Activated CD4-positive, alpha-beta T cell treated with anti-CD3 and anti-CD28 coated beads for 36 hours (primary cell): ENCODE measurements at places on chromosomes 3 and 15.

GRCh38 chr3:64798316-64798715 is 110.5 kb upstream of the ADAMTS9 start:
- no peak for DNase-seq

DNA sequence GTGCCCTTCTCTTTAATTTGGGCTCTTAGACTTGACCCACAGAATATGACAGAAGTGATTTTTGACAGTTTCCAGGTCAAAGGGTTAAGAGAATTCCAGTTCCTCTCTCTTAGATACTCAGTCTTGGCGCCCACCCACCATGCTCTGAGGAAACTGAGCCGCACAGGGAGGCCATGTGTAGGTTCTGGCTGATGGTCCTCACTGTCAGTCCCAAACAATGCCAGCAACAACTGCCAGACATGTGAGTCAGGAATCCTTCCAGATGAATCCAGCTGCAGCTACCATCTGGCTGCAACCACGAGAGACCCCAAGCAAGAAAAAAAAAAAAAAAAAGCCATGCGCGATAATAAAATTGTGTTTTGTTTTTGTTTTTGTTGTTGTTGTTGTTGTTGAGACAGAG is 326.6 kb downstream of the MAGI1 start:
- no peak for DNase-seq

DNA sequence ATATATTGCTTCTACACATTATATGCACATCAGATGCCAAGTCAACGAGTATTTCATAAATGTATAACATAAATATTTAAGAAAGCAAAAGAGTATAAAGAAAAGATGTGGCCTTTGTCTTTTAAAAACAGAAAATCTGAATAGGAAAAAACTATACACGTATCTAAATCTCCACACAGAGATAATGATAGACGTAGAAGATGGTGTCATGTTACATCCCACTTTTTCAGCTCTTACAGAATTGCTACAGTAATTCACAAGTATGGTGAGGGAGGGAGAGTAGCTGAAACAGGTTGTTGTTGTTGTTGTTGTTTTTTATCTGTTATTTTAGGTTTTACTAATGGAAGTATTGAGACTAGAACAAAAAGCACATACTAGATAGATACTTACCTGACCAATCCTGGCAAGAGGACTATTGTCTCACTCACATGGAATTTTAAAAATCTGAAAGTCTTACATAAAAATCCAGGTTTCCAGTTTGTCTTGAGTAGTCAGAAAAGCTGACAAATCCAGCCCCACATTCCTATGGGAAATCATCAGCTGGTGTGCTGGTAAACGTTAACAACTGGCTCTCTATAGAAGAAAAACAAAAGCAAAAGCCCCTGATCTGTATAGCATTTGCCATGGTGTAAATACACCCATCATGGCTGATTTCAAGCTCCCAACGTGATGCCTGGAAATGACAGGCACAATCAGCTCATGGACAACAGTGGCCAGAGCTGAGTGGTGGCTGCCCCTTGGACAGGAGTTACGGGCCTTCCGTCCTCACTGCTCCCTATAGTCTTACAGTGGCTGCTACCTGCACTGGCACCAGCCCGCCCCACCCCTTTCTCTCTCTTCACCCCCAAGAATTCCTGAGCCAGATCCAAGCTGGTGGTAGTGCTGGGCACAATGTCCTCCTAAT is 47.4 kb upstream of the VGLL4 start:
- no peak for DNase-seq

- DNase-seq = no peak
Measured at GRCh38 chr15:56383010-56383409, 17.8 kb downstream of the TEX9 start.
